ENCODE measurements at places on chromosomes 1 and 21.

- DNase-seq, result no peak
Observed at GRCh38 chr1:227214207-227214606, 104.1 kb downstream of the CDC42BPA start.

GRCh38 chr1:170310014-170310405 lies 164.3 kb downstream of the NTMT2 start:
- DNase-seq, result no peak

- DNase-seq, result no peak
Observed at GRCh38 chr1:11704194-11704529, 12.7 kb downstream of the DRAXIN start.

DNA sequence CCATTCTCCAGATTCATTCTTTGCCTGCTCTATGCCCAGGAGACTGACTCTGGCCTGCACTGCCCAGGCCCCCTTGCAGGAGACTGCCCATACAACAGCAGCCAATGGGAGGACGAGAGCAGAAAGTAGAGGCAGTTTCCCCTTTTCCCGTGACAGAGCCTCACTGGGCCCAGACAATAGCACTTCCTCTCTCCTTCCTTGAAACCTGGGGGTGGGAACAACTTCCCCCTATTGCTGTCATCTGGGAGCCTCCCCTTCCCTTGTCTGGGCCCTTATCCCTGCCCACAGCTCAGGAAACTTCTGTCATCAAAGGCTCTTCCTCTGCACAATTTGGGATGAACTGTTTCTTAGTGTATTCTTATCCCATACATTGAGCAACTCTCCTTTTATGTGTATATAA lies 60.8 kb upstream of the KCNJ15 start:
- no peak for DNase-seq

DNA sequence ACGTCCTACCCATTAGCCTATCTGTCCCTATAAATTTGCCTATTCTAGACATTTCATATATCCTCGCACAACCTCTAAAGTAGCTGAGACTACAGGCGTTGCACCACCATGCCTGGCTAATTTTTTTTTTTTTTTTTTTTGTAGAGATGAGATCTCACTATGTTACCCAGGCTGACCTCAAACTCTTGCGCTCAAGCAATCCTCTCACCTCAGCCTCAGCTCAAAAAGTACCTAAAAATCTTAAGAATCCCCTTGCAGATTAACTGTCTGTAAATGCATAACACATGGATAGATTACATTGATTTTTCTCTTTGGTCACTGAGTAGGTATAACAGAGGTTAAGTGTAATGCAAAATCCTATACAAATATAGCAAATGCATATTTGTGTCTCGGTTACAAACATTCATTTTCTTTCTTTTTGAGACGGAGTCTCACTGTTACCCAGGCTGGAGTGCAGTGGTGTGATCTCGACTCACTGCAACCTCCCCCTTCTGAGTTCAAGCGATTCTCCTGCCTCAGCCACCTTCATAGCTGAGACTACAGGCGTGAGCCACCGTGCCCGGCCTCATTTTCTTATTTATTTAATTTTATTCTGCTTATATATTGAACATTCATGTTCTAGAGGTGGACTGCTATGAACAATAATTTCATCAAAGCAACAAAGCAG lies 2.3 kb downstream of the HORMAD1 start:
- DNase-seq, result no peak

Data from NCI-H2029 (cell line).